ENCODE measurements at places on chromosomes 13 and 19.
A peak's percentile ranks its signal among the peaks of the same experiment; 100 is the strongest.

DNA sequence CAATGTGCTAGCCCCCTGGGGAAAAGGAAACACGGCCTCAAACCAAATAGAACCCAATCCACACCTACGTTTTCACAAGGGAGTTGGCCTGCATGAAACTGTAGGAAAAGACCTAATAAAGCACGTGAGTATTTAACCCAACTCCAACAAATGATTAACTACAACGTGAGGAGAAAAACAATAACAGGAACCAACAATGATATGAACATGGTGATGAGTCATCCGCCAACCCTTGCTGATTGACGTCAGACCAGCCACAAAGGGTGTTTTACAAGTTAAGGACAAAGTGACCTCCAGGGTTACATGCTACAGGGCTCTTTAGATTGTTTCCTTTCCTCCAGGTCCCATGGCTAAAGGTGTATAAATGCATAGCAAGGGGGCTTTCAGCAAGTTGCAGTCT is 460.5 kb downstream of the COG6 start:
- DNase-seq = no peak

DNA sequence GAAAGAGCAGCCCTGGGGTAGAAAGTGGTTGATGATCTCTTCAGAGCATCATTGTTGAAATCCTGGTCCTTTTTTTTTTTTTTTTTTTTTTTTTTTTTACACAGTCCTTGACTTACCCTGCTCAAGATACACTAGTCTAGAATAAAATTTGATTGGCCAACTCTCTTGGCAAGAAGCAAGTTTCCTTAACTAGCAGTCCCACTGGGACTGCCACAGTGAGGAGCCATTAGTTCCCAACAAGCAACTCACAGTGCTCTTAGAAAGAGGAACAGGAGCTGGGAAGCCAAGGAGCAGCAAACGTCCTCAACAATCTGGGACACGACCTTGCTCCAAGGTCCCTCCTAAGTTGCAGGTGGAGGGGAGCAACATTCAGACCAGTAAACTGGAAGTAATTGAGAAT is 47.9 kb upstream of the INTS6 start:
- DNase-seq = no peak

GRCh38 chr19:29841209-29841558 is 29.4 kb downstream of the CCNE1 start:
- no peak for DNase-seq

- no peak for DNase-seq
Observed at GRCh38 chr19:11194656-11195558, 2.4 kb downstream of the KANK2 start.

DNA sequence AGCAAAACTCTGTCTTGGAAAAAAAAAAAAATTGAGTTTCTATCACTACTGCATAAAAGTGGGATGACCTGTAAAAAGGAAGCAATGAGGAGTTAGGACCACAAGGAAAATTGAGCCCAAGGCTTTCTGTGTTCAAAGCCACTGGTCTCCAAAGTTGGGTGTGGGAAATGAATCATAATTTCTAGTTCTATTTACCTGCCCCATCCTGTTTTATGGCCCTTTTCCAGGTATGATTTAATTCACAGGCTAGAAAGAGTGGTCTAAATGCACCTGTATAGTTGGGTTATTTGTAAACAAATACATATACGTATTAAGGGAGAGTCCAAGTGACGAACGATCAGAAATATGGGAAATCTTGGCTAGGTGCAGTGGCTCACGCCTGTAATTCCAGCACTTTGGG is 5.9 kb upstream of the DCAF15 start:
- DNase-seq = no peak

DNA sequence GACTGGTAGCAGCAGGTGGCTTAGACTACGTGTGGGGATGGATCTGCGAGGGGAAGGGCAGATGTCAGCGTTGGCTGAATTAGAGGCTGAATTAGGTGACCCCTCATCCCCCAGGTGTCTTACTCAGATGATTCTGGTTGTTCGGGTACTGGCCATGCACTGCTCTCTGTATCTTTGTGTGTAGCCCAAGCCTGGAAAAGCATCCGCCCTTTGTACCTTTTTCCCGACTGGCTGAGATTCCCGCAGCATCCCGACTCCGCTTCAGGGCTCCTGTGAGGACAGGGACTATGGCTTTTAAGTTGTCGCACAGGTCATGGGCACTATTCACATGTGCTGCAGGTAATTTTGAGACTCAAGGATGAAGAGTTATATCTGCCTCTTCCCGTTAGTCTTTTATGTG is 7.2 kb downstream of the TFDP1 start:
- no peak for DNase-seq

- DNase-seq = no peak
Observed at GRCh38 chr13:96903085-96903484, 91.2 kb downstream of the OXGR1 start.

DNA sequence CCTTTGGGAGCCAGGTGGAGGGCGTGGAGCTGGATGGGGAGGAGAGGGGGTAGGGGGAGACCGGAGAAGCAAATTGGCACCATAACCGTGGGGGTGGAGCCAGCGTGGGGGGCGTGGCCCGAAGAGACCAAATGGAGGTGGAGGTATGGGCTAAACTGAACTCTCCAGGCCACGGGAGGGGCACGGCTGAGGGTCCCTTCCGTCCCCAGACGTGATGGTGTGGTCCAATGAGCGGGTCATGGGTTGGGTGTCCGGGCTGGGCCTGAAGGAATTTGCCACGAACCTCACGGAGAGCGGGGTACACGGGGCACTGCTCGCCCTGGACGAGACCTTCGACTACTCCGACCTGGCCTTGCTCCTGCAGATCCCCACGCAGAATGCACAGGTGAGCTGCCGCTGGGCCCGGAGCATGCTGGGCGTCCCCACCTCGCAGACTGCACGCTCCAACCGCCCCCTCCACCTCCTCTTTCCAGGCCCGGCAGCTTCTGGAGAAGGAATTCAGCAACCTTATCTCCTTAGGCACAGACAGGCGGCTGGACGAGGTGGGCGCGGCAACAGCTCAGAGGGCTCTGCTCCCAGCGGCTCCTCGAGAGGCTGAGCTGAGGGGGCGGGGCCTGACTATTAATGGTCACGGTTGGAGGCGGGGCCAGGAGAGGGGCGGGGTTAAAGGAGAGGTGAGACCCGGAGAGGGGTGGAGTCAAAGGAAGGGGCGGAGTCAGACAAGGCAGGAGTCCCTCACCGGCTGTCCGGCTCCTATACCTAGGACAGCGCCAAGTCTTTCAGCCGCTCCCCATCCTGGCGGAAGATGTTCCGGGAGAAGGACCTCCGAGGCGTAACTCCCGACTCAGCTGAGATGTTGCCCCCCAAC is 6.2 kb downstream of the HRC start:
- peak; percentile 45 for DNase-seq

DNA sequence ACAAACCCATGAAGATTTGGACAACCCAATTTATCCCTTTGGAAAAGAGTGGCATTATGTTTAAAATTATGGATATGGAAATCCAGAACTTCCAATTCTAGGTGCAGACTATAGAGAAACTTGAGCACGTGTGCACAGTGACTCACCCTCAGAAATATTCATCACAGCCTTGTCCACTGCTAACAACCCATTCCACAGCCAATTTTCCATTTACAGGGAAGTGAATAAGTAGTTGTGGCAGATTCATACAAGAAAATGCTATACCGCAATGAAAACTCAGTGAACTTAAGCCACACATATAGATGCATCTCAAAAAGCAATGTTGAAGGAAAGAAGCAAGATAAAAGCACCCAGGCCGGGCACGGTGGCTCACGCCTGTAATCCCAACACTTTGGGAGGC is 133.3 kb downstream of the USP12 start:
- no peak for DNase-seq

- DNase-seq = no peak
Observed at GRCh38 chr19:37988758-37989635, 82.0 kb downstream of the SIPA1L3 start.

Measured in BJ (cell line).